ENCODE measurements at places on chromosomes 7 and 10.

- no peak for DNase-seq
Observed at GRCh38 chr10:74391786-74392185, 240.8 kb downstream of the ADK start.

DNA sequence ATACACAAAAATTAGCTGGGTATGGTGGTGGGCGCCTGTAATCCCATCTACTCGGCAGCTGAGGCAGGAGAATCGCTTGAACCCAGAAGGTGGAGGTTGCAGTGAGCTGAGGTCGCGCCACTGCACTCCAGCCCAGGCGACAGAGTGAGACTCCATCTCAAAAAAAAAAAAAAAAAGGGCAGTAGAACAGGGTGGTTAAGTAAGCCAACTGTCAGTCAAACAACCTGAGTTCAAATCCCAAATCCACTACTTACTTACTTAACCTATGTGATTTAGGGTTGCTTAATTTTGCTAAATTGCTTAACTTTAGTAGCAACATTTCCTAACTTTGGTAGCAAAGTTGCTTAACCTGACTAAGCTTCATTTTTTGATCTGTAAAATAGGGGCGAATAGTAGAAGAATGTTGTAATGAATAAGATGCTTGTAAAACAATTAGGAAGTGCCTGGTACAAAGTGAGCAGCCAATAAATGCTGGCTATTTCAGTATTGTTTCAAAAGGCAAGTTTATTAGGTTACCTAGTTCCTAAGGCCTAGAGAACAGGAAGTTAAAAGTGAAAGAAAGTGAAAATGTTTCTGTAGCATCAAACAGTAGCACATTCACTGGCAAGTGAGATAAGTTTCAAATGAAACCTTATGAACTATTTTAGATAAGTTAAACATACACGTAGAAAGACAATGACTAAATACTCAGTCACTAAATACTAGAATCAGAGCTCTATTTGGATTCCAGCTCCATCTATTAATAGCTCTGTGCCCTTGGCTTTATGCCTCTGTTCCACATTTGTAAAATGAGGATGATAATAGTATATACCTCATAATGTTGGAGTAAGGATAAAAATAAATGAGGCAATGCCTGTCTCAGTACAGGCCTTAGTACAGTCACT lies 64.3 kb downstream of the HOXA1 start:
- no peak for DNase-seq

- no peak for DNase-seq
Observed at GRCh38 chr7:111006691-111007090, 84.2 kb upstream of the LRRN3 start.

DNA sequence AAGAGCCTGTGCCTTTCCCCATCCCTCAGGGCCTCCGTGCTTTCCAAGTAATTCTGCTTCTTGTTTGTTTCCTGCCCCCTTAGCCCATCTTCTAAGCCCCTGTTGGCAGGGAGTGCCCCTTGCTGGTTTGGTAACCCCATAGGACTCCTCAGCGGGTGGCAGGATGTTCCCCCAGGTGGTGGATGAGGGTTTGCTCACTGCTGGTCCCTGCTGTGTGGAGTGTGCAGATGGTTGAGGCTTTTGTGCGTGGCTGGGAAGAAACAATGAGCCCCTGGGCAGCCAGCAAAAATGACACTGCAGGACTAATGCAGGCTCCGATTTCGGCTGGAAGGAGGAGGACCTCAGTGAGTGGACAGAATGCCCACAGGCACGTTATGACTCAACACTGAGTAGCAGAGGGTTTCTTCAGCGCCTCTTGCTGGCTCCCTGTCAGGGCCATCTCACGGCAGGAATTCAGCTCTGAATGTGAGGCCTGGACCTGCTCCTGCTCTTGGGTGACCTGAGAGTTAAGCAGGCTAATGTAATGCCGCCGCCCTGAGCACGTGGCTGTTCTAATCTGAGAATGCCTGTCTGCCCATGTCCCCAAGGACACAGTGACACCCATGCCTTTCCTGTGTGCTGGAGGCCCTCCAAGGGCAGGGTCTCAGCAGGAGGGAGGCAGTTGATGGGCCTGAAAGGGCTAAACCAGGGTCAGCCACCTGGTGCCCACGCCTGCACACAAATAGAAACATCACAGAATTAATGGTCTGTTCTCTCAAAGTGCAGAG lies 16.6 kb downstream of the BAG3 start:
- DNase-seq, result no peak

DNA sequence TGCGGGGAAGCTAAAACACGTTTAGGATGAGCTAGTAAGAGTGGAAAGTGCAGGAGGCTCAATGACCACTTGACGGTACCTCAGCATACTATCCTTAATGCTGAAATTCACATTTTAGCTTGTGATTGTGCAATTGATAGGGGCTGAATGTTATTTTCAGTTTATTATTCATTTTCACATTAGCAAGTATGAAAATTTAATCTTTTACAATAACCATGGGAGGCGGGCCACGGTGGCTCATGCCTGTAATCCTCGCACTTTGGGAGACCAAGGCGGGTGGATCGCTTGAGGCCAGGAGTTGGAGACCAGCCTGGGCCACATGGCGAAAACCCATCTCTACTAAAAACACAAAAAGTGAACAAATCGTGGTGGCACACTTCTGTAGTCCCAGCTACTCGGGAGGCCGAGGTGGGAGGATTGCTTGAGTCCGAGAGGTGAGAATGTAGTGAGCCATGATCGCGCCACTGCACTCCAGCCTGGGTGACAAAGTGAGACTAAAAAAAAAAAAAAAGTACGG lies 22.0 kb upstream of the ANLN start:
- DNase-seq, result no peak

GRCh38 chr10:61841338-61841875 lies 60.1 kb upstream of the ARID5B start:
- no peak for DNase-seq

DNA sequence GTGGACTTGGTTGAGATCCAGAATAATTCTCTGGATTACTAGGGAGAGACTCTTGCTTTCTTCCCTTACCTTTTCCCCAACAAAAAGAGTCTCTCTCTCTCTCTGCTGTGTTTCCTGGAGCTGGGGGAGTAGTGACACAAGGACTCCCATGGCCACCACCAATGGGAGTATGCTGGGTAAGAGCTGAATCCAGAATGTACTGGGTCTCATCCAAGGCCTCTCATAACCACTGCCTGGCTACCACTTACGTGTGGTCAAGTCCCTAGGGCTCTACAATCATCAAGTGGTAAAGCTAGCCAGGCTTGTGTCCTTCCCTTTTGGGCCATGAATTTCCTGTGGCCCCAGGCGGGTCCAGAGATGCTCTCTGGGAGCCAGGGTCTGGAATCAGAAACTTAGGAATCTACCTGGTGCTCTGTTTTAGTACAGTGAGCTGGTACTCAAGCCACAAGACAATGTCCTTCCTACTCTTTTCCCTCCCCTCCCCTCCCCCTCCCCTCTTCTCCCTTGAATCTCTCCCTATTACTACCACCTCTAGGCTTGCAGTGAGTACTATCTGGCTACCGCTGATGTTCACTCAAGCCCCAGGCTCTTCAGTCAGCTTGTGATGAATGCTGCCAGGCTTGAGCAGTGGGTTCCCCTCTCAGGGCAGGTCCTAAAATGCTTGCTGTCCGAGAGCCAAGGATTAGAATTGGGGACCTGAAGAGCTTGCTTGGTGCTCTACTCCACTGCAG lies 196.6 kb downstream of the BBS9 start:
- no peak for DNase-seq

DNA sequence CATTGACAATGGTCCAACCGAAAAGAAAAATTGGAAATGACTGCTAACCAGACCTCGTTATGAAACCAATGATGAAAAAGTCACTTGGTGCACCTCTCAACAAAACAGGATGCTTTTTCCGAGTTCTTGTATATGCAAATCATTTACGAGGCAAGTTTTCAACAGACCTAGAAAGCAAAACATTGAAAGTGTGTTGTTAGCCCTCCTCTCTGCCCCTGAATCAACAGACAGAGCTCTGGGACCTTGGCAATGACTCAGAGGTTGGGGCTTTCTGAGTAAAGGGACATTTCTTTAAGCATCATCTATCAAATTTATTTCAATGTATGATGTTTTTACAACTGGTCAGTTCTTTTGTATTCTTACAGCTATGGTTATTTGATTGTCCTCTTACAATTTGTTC lies 16.3 kb upstream of the DKK1 start:
- DNase-seq, result no peak

DNA sequence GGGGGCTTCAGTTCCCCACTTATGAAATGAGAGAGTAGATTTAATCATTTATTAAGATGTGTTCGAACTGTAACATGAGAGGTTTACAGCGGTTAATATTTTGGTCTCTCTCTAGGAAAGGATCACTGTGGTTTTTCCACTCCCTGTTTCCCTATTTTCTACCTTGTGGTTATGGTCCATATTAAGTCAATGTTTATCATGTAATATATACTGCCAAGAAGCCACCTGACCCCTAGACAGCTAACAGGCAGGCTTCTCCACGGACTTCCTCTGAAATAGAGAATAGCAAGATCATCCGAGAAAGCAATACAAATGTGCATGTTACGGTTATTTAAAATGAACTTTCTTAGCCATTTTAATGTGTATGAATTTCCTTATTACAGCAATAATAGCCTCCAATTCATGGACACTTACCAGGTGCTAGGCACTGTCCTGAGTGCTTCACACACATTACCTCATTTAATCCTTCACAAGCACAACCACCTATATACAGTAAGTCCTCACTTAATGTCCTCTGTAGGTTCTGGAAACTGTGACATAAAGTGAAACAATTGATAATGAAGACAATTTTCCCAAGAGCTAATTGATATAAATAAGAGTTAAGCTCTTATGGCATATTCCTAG lies 835 bp upstream of the COL28A1 start:
- DNase-seq, result no peak

- no peak for DNase-seq
Observed at GRCh38 chr10:125091891-125092290, 68.5 kb downstream of the CTBP2 start.

DNA sequence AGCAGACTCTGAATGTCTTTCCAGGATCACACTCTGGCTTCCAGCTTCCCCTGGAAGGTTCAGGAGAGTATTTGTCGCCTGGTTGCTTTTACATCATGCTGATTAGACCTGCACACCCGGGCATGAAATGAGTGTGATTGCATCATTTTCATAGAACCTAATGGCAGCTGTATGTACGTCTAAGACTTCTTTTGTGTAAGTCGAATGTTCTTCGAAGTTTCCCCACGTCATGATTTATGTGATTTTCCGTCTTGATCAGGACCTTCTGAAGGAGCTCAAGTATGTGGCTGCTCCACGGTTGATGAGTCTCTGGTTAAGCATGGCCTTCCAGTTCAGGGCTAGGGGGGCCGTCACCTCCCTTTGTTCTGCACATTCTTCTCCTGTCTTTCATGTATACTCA lies 4.5 kb downstream of the EIF4H start:
- DNase-seq, result no peak

GRCh38 chr7:157805713-157806112 lies 468.9 kb downstream of the DNAJB6 start:
- no peak for DNase-seq

Data from stimulated activated CD8-positive, alpha-beta memory T cell treated with anti-CD3 and anti-CD28 coated beads, Interleukin-4, amount 100 ng/mL, for 1 hour (primary cell).